HL-60 (cell line): ENCODE measurements at places on chromosomes 16 and 17.

DNA sequence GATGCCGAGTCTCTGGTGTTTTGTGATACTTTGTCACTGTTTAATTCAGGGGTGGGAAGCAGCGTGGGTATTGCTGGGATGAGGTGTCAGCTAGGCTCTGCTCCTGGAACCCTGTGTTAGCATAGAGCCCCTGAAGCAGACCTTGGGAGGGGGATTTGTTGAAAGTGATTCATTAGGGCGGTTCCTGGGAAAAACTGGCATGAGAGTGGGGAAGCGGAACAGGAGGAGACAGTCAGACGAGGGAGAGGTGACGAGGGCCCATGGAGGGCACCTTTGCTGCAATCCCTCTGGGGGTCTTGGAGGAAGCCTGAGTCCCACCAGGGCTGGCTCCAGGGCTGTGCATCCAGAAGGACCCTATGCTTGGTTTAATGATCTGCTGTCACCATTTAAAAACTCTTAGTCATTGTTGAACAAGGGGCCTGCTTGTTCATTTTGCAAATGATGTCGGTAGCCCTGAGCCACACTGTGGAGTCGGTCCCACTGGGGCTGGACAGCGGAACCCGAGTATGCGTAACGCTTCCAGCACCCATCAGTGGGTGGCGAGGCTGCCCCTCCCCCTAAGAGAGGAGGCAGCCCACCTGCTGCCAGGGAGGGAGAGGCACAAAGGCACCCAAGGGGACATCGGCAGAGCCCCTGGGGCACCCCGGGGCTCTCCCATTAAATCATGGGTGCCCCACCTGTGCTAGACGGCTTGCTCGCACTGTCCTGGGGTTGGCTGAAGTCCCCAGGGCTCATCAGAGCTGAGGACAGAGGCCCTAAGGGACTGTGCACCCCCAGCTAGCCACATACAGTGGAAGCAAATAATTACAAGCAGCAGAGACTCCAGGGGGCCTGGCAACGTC lies 35.4 kb downstream of the WFDC1 start:
- DNase-seq = no peak

GRCh38 chr16:2687531-2688308 lies 5.4 kb downstream of the KCTD5 start:
- DNase-seq = no peak

DNA sequence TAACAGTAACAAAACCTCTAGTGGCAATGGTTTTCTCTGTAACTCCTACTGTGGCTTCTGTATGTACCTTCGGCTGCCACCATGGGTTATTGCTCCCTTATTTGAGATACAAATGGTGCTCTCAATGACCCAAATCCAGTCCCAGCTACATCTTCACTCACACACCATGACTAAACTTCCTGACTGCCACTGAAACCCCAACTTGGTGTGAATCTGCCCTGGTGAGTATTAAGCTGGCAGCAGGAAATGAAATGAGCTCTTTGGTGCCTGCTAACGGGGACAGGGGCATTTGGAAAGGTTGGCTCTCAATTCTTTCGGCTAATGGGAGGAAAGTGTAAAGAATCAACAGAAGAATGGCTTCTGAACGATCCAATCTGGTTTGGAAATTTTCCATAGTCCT lies 7.5 kb upstream of the SLC35B1 start:
- DNase-seq = no peak

DNA sequence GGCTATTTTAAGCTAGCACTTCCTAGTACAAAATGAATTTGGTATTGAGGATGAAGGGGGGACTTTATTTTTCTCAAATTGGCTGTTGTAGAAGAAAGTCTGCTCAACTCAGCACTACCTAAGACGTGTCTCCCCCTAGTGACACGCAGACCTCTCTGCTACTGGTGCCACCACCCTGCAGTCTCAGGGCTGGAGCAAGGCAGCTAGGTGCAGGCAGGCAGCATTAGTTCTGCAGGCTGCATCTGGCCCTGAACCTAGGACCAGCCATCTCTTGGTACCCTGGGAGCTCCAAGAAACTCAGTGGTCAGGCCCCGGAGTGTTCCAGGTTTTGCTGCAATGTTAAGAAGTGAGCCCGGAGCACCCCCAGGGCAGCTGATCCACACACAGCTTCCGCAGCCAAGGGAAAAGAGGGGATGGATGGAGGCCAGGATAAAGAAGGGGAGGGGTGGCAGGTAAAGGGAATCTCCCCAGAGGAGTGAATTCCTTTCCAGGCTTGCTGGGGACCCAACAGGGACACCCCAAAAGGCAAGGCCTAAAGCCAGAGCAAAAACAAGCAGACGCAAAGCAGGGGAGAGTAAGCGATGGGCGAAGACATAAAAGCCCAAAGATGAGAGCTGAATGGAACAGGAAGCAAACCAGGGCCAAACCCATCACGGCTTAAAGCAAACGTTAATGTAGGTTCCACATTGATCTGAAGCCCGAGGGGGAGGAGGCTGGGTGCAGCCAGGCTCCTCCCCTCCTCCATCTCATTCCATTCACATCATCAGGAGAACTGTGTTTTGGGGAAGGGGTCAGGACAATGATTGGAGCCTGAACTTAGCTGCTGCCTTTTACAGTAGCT lies 200.5 kb downstream of the ZFHX3 start:
- no peak for DNase-seq

DNA sequence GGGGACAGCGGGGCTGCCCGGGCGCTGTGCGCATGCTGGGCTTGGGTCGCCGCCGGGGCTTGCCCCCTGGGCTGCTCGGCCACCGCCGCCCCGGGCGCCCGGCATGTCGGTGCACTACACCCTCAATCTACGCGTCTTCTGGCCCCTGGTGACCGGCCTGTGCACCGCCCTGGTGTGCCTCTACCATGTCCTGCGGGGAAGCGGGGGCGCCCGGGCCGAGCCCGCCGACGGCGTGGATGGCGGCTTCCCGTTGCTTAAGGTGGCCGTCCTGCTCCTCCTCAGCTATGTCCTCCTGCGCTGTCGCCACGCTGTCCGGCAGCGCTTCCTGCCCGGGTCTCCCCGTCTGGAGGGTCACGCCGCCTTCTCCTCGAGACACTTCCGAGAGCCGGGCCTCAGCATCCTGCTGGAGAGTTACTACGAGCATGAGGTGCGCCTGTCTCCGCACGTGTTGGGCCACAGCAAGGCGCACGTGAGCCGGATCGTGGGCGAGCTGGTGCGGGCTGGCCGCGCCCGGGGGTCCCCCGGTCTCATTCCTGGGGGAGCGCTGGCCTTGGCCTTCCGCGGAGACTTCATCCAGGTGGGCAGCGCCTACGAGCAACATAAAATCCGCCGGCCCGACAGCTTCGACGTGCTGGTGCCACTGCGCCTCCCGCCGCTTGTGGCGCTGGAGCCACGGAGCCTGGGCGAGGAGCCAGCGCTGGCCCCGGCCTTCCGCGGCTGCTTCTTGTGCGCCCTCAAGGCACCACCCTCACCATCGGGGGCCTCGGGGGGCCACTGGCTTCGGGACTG lies 789 bp downstream of the ITPRIPL2 start:
- DNase-seq = no peak

DNA sequence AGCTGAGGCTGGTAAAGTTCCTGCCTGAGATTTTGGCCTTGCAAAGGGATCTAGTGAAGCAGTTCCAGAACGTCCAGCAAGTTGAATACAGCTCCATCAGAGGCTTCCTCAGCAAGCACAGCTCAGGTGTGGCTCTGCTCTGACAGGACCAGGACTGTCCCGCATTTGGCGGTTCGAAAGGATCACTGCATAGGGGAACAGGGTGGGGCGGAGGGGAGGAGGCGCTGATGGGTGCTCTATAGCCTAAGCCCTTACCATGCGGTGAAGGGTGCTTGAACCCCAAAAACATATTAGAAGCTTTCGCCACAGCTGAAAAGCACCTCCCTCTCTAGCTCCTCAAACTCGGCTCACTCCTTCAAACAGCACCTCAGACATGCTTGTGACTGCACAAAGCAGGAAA lies 29.9 kb upstream of the ENDOV start:
- DNase-seq = no peak

DNA sequence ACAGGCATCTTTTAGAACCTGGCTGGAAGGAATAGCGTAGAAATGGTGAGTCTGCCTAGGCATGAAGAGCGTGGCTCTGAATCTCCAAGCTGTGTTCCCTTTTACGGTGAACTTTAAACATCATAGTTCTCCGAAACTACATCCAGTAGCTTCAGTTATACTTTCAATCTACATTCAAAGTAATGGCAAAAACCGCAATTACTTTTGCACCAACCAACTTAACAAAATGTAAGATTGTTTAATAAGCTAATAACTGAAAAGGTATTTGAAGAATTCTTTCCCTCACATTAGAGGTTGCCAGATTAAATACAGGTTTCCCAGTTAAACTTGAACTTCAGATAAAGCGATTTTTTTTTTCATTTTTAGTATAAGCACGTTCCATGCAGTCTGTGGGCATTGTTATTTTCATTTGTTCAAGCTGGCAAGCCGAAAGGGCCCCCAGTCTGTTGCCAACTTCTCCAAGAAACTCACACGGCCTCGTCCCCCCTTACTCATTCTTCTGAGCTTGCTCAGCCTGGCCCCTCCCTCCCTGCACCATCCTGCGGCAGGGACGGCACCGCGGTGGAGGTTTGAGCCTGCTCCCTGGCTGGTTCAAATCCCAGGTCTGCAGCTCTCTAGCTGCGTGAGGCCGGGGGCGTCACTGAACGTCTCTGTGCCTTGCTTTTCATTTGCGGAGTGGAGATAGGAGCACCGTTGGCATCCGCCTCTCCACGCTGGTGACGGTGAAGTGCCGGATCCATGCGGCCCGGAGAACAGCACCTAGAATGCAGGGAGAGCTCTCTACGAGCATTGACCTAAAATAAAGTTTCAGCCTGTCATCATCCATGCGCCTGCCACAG lies 3.5 kb upstream of the MTHFSD start:
- DNase-seq = no peak

GRCh38 chr17:82876149-82876548 lies 36.3 kb upstream of the ZNF750 start:
- DNase-seq = peak; percentile 24

GRCh38 chr17:43645765-43646481 lies 15.8 kb downstream of the MEOX1 start:
- DNase-seq = no peak

- DNase-seq = no peak
Observed at GRCh38 chr16:56111100-56111499, 80.2 kb upstream of the GNAO1 start.

- no peak for DNase-seq
Observed at GRCh38 chr16:14650629-14651028, 17.9 kb downstream of the BFAR start.

DNA sequence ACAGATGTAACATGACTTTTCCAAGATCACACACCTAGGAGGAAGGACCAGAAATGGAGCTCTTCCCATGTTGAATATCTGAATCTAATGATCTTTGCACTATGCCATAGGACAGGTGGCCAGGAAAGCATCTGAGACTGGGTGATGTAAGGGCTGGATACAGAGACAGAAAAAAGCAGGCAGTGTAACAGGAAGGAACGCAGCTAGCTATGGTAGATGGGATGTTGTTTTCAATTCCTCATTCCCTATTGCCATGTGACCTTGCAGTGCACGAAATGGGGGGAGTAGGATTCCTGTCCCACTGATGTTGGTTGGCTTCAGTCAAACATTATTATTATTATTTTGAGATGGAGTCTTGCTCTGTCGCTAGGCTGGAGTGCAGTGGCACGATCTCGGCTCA lies 3.7 kb upstream of the NPIPB15 start:
- DNase-seq = no peak

DNA sequence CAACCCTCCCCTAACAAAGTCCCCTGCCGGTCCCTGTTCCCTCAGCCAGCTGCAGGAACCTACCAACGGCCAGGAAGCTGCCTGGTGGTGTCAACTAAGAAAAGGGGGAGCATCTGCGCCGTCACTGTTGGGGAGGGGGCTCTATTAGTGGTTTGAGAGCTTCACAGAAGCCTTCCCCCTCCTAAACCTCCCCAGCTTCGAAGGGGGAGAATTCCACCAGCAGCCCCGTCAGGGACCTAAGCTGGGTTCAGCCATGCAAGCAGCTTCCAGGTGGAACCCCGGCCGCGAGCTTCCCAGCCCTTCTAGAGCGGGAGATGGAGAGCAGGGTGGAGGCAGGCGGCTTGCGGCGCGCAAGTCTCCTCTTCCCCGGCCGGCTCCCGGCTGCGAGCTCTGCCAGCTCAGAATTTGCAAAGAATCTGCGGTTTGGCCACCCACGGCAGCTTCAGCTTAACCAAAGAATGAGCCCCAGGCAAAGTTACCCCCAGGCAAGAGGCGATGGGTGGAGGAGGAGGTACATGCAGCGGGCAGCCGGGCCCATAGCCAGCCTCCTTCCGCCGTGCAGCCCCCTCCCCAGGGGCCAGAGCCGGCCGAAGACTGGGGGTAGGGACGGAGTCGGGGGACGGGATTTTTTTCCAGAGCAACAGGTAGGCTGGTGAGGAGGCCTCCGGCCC lies 33.7 kb downstream of the DDX19A start:
- DNase-seq = peak; percentile 76

DNA sequence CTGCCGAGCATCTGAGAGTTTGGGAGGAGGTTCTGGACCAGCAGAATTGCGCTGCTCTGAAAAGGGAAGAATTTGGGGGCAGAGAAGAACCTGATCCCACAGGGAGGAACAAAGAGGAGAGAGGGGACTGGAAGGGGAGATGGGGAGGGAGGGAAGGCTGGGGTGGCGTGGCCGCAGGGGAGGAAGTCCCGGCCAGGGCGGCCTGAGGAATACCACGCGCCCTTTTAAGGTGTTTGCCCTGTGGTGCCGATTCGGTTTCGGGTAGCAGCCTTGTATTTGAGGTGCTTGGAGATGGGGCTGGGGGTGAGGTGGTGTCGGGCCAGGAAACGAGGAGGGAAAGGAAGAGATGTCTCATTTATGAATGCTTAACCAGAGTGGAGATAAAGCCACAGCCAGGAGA lies 51.3 kb downstream of the AKAP1 start:
- no peak for DNase-seq

GRCh38 chr16:14289692-14290340 lies 218.7 kb downstream of the MRTFB start:
- DNase-seq = no peak

GRCh38 chr16:73713778-73714495 lies 582.7 kb upstream of the PSMD7 start:
- peak; percentile 2 for DNase-seq

- DNase-seq = no peak
Observed at GRCh38 chr16:19238406-19238805, 47.1 kb upstream of the CLEC19A start.

- DNase-seq = no peak
Observed at GRCh38 chr17:61556224-61557188, 34.5 kb downstream of the NACA2 start.

- peak; percentile 58 for DNase-seq
Observed at GRCh38 chr17:75524970-75525805, at the start of gene LLGL2. Gene LLGL2 (plus strand): TSS chr17:75525697. CDS start chr17:75543427, 17,730 bp downstream.
